A673 (cell line): ENCODE measurements at places on chromosomes 12 and 14. TPM values are rescaled to one million over a fixed set of nuclear protein-coding genes. Genes with fewer than 3 reads are reported as not detected.

DNA sequence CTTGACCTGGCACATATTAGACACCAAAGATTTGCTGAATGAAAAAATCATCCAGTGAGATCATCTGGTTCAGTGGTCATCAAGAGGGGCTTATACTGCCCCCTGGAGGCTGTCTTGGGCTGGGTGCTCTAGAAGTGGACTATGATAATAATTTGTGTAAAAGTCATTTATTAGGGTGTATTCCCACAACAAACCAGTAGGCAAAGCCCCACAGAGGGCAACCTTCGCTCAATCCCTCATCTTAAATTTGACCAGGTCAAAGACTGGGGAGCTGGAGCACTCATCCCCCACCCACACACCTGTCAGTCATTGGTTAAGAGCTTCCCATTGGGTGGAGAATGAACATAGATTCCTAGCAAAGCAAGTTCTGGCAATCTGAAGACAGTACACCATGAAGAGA lies 20.0 kb upstream of the FICD start:
- DNase-seq: peak; percentile 69

DNA sequence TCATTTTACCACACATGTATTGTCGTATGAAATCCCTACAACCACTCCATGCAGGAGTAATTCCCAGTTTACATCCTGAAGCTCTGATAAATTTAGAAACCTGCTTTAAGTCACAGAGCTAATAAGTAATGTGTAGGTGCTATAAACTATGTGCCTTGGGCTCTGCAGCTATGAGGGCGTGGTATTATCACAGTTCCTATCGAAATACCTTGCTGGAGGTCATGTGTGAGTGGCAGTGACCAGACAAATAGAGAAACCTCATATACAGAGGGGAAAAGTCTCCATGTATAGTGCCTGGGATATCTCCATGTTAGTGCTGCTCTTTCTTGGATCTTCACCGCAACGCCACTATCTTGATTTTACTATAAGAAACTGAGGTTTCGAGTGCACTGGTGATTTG lies 883 bp upstream of the TBC1D15 start:
- DNase-seq: no peak

DNA sequence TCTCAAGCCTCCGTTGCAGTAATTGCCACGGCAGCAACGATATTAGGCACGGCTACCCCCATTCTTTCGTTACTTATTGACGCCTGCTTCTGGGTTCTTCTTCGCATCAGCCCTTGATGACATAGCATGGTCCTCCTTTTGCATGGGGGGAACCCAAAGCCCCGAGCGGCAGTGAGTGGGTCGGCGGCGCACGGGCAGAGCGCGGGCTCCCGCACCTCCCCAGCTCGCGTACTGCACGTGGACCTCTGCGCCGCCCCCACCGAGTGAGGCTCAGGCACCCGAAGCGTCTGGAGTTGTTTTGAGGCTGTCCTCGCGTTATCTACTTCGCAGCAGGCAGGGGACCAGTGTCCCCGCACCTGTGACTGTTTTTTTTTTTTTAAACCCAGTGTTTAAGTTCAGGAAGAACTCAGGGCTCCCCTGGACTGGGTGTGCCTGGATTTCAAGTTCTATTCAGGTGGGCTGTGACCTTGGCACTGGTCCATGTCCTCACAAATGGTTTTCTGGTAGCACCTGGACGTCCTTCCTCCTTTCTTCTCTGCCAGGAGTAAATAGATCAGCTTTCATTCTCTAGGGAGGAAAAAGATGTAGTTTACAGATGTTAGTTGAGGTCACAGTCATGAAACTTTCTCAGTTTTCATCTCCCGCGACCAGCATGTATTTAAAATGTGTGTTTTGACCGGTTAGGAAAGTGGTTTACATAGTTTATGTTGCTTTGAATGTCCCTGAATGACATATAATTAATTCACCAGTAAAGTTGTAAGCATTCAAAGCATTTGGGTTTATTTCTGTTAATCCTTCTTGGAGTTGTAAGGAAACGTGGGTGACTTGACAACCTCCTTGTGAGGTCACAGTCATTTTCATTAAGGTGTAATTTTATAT lies 1.4 kb upstream of the FOXN4 start:
- DNase-seq: no peak

- DNase-seq: no peak
These were observed 10.4 kb downstream of the SLC7A8 start for GRCh38 chr14:23173031-23173430.

DNA sequence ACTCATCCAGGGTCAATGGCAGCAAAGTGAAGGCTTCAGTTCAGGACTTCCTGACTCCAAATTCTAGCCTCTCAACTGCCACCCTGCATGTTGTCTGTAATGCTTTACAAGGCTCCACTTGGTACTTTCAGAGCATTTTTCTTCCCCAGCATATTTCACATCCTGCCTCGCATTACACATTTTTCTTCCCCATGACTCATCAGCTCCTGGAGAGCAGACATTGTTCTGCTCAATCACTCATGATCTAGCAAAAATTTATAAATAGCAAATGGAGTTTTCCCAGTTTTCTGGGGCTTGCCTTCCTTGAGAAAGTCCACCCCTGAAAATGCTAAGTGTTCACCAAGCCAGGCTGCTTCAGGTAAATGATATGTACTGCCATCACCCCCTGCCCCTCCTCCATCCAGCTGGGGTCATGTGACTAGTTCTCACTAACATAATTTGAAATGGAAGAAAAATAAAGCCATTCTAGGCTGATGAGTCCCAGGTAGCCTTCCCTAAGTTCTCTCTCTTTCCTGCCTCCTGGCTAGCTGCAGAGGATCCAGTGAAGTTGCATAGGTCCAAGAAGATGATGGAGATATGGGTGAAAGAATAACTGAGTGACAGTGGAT lies 69.4 kb downstream of the ARMH4 start:
- DNase-seq: peak; percentile 89

- DNase-seq: no peak
These were observed 4.7 kb upstream of the GPATCH2L start for GRCh38 chr14:76146976-76147375.

DNA sequence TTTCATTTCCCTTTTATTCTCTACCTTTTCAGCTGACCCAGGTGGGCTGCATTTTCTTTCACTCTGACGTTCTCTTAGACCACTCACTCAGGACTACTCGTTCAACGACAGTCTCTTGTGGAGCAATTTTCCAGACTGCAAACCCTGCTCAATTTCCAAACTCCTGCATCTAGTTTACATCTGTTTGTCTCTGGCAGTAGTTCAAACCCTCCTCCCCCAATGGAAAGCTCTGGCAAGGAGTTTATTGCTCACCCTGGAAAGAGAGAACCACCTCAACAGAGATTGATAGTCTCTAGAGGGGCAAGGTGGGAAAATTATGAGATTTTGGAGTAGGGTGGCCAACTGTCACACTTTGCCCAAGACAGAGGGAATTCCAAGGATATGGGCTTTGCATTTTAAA lies 130.2 kb downstream of the TSHR start:
- no peak for DNase-seq

- no peak for DNase-seq
These were observed 116.3 kb upstream of the PRICKLE1 start for GRCh38 chr12:42705863-42706262.

DNA sequence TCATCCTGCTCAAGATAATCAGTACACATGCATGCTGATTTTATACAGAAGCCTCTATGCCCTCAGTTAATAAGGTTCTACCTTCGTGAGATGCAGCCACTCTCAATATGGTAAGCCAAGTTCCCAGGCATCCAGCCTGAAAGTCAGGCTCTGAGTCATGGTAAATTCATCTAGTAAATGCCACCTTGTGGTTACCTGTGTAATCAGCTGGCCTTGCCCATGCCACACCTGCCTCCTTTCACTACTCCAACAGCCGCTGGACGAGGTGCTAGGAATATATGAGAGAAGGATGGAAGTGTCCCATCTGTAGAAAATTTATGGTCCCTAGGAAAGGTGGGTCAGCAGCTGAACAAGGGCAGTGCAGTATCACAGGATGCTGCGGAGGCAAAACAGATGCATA lies 207.3 kb downstream of the SSPN start:
- no peak for DNase-seq

Gene LYZ
- total RNA-seq: 0.32 TPM in 1 of 2 replicates, not detected in the other

Gene FAM222A
- 3.9 and 5.5 TPM in 2 replicates for total RNA-seq
